ENCODE measurements at places on chromosomes 5 and 9. TPM values are rescaled to one million over a fixed set of nuclear protein-coding genes. Genes with fewer than 3 reads are reported as not detected.

Gene PAX5
- total RNA-seq, result not detected

Gene SPAAR
- total RNA-seq, result not detected

Gene ENTPD8
- not detected for total RNA-seq

Gene MTRR
- 12.7 TPM for total RNA-seq

Gene SPINK7
- total RNA-seq, result 241 TPM

Gene KLHL3
- 1.7 TPM for total RNA-seq

Gene PCDHB16
- 0.91 TPM for total RNA-seq

Gene TTLL11
- total RNA-seq, result 11.7 TPM

Gene C5orf58
- not detected for total RNA-seq

Gene DOCK8
- 10.5 TPM for total RNA-seq

Gene RASA1
- total RNA-seq, result 26.3 TPM

Gene PFDN1
- 67.5 TPM for total RNA-seq

Gene MARVELD2
- 24.5 TPM for total RNA-seq

Gene CNTNAP3B
- 62.0 TPM for total RNA-seq

Gene C7
- 8.2 TPM for total RNA-seq

Gene STKLD1
- 0.38 TPM for total RNA-seq

Gene GARIN3
- not detected for total RNA-seq

Gene NMUR2
- total RNA-seq, result not detected

Gene RLN1
- total RNA-seq, result not detected

Gene CATSPER3
- not detected for total RNA-seq

Gene CYSRT1
- 185 TPM for total RNA-seq

Gene LCN1
- total RNA-seq, result not detected

Gene ZNG1A
- 20.5 TPM for total RNA-seq

Gene MYOZ3
- under 0.01 TPM for total RNA-seq

Gene SLC1A3
- 45.6 TPM for total RNA-seq

Gene KYAT1
- 9.4 TPM for total RNA-seq

Gene NEUROG1
- not detected for total RNA-seq

Gene GALNT12
- 25.9 TPM for total RNA-seq

Gene DNAH5
- total RNA-seq, result 0.91 TPM

Gene PCDHGB6
- 1.4 TPM for total RNA-seq

Gene ZBTB5
- 18.5 TPM for total RNA-seq

Gene ORM1
- total RNA-seq, result not detected

Gene ECSCR
- 19.5 TPM for total RNA-seq

Gene SLC45A2
- not detected for total RNA-seq

Gene HDAC3
- total RNA-seq, result 37.0 TPM

Gene SRP19
- 48.6 TPM for total RNA-seq

Gene ADCY2
- 2.7 TPM for total RNA-seq

Gene WNT8A
- total RNA-seq, result not detected

Gene SCGB3A1
- total RNA-seq, result not detected

Gene F12
- 16.5 TPM for total RNA-seq

Gene DNAJB5
- total RNA-seq, result 6.8 TPM

Gene PRR16
- 2.3 TPM for total RNA-seq

Gene HSPA5
- 178 TPM for total RNA-seq

Gene TMEM174
- total RNA-seq, result not detected

Gene CER1
- total RNA-seq, result not detected

Gene GFRA3
- total RNA-seq, result not detected

Gene SPATA31D4
- not detected for total RNA-seq

Gene HSD17B4
- 157 TPM for total RNA-seq
